ENCODE measurements at places on chromosomes 16 and 17. TPM values are rescaled to one million over a fixed set of nuclear protein-coding genes. Genes with fewer than 3 reads are reported as not detected.

DNA sequence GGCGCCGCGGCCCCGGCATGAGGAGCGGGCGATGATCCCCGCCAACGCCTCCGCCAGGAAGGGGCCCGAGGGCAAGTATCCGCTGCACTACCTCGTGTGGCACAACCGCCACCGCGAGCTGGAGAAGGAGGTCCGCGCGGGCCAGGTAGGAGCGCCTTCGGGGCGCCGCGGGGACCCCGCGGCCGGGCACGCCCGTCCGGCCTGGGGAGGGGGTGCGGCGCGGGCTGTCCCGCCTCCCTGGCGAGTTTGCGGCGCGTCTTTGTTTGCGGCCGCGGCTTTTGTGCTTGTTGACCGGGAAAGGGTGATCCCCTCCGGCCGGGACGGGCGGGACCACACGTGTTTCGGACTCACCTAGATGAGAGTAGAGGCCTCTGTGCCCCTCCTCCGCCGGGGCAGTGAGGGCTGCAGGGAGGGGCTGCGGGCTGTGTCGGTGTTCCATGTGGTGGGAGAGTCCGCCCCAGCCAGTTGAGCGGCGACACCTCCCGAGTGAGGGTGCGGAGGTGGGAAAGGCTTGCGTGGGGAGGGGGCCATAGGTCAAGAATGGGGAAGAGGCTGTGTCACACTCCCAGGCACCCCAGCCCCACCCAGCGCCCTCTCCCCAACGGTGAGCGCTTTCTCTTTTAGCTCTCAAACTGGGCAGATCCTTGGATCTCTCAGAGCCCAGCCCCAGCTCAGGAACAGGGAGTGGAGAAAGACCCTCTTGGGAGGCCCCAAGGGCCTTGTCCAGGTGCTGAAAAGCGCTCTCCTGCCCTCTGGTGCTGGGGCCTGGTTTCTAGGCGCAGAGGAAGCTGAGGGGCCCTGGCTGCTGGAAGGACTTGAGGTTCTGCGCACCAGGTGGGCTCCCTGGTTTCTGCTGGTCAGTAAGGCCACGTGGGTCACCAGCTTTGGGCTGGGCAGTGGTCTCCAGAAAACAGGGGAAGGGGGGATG is 923 bp downstream of the ANKRD13B start:
- no peak for DNase-seq

DNA sequence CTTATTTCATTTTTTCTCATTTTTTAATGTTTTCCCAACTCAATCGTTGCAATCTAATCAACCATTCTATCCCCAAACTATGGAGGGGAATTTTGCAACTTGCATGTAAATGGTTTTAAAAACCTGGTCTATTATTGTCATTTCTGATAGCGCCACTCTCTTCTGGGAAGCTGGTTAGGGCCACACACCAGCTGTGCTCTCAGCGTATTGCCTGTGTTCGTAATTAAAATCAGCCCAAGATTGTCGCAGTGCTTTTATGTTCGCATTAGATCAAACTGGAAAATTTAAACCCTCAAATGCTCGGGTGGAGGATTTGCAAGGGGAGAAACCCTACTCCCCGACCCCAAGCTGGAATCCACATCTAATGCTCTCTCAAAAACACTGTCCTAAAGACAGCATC is 123.5 kb upstream of the CACNG5 start:
- no peak for DNase-seq

GRCh38 chr16:53922067-53922806 is 218.3 kb downstream of the FTO start:
- DNase-seq = no peak

DNA sequence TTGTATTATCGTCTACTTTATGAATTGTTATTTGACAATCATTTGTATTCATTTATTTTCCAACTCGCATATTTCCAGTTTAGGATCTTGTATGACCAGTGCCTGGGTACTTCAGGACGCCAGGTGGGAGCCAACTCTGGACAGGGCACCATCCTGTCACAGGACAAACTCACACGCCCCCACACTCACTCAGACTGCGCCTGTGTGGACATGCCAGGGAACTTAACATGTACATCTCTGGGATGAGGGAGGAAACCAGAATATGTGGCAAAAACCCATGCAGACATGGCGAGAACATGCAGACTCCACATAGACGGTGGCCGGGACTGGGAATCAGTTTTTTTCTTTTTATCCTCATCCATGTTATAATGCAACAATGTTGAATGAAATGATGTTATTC is 68.5 kb downstream of the CLEC16A start:
- DNase-seq = no peak

DNA sequence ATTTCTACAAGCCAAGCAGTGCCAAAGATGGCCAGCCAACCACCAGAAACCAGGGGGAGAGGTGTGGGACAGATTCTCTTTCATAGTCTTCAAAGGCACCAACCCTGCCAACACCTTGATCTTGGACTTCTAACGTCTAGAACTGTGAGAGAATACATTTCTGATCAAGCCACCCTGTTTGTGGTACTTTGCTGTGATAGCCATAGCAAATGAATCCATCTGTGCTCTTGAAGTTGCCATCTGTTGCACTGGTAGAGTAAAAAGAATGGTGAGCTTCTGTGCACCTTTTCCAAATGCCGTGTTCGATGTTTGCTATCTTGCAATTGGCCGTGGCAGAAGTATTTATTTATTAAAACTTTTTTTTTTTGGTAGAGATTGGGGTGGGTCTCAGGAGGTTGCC is 16.7 kb upstream of the ADGRG1 start:
- DNase-seq = no peak

Gene NLRC3
- total RNA-seq = 26.2 TPM

All from activated naive CD4-positive, alpha-beta T cell treated with anti-CD3 and anti-CD28 coated beads, Interleukin-2, amount 50 U/mL, for 72 hours (primary cell).